ENCODE measurements at places on chromosomes 6 and 20. TPM values are rescaled to one million over a fixed set of nuclear protein-coding genes. Genes with fewer than 3 reads are reported as not detected.

HLA-DPA1 gene
- 145 TPM for total RNA-seq

ZNF391 gene
- 1.0 TPM for total RNA-seq

ALDH5A1 gene
- total RNA-seq = 2.3 TPM

ISM1 gene
- not detected for total RNA-seq
